ENCODE measurements at places on chromosomes 3 and 15.

DNA sequence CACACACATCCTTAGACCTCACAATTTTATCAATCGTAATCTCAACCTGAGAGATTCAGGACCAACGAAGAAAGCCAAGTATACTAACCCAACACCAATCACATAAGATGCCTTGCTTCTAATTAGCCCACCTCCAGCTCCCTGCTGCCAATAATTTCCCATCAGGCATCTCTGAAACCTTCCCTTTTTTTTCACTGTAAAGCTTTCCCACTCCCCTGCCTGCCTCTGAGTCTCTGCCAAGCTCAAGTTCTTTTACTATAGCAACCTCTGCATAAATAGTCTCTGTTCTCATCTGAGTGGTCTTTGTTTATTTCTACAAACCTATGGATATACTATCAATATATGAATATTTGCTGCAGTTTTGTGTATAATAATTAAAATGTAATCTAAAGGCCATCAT is 86.5 kb downstream of the PIK3CB start:
- DNase-seq = no peak

GRCh38 chr3:150293401-150294001 is 114.6 kb upstream of the TSC22D2 start:
- no peak for DNase-seq

- no peak for DNase-seq
Observed at GRCh38 chr3:138569090-138569489, 25.0 kb downstream of the CEP70 start.

GRCh38 chr15:77035999-77036471 is 34.9 kb downstream of the TSPAN3 start:
- DNase-seq = no peak

- DNase-seq = no peak
Observed at GRCh38 chr15:73602446-73602843, 30.7 kb downstream of the NPTN start.

GRCh38 chr3:21043139-21043538 is 707.9 kb downstream of the ZNF385D start:
- no peak for DNase-seq

DNA sequence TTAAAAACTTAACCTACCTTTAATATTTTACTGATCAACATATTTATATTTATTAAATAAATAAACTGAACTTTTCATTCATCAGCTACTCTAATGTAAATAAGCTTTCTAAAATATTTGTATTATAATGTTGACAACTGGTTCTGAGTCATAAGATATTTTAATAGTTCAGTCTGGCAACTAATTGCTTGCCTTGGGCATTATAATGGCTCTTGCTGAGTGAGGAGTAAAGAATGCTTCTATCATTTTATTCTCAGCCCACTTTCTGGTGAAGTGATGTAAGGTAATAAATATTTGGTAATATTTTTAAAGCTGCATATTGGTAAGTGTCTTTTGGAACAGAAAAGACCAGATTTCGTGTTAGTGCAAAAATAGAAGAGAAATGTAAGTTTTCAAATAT is 81.5 kb downstream of the DIPK2A start:
- no peak for DNase-seq

DNA sequence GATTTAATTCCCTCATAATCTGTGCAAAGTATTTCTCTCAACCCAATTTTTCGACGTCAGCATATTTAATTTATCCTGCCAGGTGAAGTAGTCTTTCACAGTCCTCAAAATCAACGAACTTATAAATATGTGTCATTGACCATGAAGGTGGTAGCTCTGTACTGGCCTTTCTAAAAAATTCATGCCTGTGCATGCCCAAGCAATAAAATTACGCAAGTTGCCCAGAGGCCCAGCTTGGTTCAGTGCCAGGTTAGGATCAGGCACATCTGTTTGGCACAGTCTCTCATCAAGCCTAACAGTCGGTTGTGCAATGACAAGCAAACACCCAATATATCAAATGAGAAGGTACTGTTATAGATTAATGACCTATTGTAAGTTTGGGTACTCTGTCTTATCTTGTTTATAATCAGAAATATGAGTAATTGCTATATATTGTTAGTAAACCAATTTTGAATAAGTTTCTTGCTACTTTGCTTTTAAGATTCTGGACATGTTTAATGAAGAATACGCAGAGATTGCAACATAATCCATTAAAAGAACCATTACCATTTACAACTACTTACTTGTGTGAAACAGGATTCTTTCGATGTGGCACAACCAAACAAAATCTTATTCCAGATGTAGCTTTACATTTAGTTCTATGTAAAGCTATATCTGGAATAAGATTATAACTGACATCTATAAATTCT is 159.0 kb upstream of the IL12A start:
- no peak for DNase-seq

DNA sequence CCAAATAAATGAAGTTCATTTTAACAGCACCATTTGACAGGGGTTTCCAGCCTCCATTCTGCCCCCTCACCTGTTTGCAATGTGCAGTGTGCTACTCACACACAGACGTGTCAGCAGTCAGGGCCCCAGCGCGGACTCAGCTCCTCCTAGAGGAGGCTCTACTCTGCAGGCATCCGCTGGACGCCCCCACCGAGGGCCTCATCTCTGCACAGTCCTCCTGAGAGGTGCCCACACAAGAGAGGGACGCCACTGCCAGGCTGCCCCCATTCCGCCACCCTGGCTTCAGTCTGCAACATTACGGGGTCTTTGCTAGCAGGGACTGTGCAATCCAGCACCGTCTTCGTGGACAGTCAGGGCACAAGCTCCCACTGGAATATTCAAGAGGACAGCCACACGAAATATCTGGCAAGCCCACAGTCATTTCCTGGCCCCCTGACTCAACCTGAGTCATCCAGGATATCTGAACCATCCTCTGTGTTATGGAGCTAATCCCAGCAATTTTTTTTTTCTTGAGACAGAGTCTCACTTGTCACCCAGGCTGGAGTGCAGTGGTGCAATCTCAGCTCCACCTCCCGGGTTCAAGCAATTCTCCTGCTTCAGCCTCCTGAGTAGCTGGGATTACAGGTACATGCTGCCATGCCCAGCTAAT is 255.0 kb downstream of the OCA2 start:
- no peak for DNase-seq

Data from esophagus squamous epithelium (tissue), 5 donors.